ENCODE measurements at places on chromosomes 5 and 9. TPM values are rescaled to one million over a fixed set of nuclear protein-coding genes. Genes with fewer than 3 reads are reported as not detected.

GRCh38 chr5:63439537-63439936, 522.7 kb downstream of the HTR1A start:
- no peaks in the 10 kb centered on the region for H3K36me3 ChIP-seq
- no peak overlapping the region for H3K27ac ChIP-seq
- H3K4me3 ChIP-seq = no peak overlapping the region
- no peaks in the 10 kb centered on the region for H3K4me1 ChIP-seq
- H3K27me3 ChIP-seq = no peaks in the 10 kb centered on the region
- no peak for DNase-seq

- H3K27me3 ChIP-seq = no peaks in the 10 kb centered on the region
- H3K36me3 ChIP-seq = no peaks in the 10 kb centered on the region
- no peak overlapping the region for H3K27ac ChIP-seq
- DNase-seq = no peak
Observed at GRCh38 chr9:95991326-95991725, 115.8 kb downstream of the ERCC6L2 start.

DNA sequence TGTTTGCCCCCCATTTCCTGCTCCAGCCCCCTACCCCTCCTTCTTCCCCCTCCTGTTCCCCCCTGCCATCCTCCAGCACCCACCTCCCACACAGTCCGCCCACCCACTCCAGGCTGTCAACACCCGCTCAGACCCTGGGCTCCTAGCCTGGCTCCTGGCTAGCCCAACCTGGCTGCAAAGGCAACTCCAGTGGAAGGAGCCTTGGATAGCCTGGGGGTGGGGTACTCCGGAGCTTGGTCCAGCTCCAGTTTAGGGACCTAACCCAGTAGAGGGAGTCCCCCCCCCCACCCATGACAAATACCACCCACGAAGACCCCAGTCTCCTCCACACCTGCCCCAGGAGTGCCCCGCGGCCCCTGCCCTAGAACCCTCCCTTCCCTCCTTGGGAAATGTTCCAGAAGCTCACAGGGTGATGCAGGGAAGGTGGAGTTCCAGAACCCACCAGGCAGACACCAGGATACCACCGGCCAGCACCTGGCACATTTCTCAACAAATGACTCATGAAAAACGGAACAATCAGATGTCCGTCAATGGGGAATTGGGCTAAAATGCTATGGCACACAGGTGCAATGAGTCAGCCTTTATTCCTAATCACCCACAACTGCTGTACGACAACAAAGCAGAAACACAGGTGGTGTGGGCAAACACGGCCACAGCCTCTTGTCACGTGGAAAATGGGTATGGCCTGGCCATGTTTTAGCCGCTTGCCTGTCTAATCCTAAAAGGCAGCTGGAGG, 901 bp upstream of the SLC12A7 start:
- peaks cover 14% of the 10 kb centered on the region for H3K4me1 ChIP-seq
- no peak overlapping the region for H3K27ac ChIP-seq
- no peak overlapping the region for H3K4me3 ChIP-seq
- no peak for DNase-seq
- H3K36me3 ChIP-seq = no peaks in the 10 kb centered on the region

DNA sequence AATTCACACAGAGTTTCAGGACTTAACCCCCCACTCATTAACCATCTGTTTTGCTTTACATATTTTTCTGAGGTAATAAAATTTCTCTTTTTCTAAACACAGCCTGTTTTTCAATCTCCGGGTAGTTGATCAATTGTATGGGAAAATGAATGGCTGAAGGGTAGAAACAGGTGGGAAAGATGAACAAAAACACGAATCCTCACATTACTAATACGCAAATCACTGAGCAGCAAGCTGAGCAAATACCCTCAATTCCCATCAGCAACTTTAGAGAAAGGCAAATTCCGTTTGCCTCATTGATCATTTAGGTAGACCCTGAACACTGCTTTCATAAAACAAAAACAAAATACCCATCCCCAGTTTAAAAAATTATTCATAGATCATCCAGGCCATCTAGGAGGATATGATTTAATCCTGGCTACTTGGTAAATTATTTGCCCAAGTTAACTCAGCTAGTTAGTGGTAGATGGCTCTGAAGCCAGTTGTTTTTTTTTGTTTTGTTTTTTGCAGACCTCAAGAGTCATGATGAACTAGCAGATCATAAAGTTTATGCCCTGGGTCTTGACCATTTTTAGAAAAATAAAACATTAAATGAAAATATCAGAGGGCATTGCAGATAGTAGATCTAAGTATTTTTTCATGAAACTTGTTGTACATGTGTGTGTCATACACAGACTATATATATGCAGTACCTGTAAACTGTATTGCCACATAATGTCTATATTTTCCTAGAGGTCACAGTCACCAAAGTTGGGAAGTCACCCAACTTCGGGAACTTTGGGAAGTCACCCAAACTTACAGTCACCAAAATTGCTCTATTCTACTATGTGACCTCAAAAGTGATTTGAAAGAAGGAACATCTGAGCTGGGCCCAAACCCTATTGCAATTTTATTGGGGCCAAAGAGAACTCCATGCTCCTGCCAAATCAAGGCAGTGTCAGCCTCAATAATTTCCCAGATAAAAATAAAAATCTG, 1.6 kb upstream of the CD274 start:
- H3K36me3 ChIP-seq = no peaks in the 10 kb centered on the region
- H3K27me3 ChIP-seq = no peaks in the 10 kb centered on the region
- H3K4me3 ChIP-seq = no peak overlapping the region
- no peak overlapping the region for H3K27ac ChIP-seq

DNA sequence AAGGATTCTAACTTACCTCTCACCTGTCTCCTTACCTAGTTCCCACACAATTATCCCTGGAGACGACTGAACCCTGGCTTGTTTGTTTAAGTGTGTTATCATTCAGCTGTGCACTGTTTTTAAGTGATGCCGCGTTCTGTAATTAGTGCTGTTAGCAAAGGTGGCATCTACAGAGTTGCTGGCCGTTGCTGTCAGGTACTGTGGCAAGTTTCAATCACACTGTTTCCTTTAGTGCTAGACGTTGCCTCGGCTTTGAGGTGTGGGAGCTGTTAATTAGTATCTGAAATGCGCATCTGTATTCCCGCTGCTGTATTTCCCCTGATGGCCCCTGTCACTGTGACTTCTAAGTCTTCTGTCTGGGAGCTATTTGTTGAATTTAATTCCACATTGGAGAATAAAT, 193.8 kb upstream of the GAS1 start:
- no peak overlapping the region for H3K27ac ChIP-seq
- DNase-seq = no peak
- H3K27me3 ChIP-seq = no peaks in the 10 kb centered on the region
- no peak overlapping the region for H3K4me3 ChIP-seq

TMEM203 gene
- 28.5 TPM for total RNA-seq

ADAMTS13 gene
- total RNA-seq = 2.4 TPM

FST gene
- 3.3 TPM for total RNA-seq

Measured in spinal cord (tissue), 10 donors.